T-helper 2 cell treated with Interferon-gamma antibody and Interleukin-4, amounts not matched to agents 5 μg/mL and 100 μg/mL, for 36 hours (primary cell): ENCODE measurements at places on chromosomes 13 and 19.

GRCh38 chr19:3094601-3095440, 659 bp downstream of the GNA11 start:
- no peak for DNase-seq

- no peak for DNase-seq
Measured at GRCh38 chr13:31011901-31012654, 79.6 kb downstream of the TEX26 start.

DNA sequence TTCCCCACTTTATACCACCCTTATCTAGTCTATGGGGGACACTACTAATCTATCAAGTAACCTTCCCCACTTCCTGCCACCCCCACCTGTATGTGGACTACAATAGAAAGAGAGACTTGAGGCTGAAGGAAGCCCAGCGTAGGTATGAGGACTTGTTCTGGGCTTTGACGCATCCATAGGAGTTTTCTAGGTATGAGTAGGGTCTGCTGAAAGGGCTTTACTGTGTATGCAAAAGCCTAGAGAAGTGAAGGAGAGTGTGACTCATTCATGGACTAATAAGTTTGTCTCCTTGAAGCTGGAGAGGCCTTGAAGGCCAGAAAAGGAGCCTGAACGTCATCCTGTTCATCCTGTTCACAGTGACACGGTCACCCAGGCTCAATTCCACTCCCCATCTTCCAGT, 21.8 kb downstream of the TINCR start:
- no peak for DNase-seq

- no peak for DNase-seq
Measured at GRCh38 chr13:32253911-32254399, 61.2 kb downstream of the ZAR1L start.

GRCh38 chr13:28825379-28825778, 5.2 kb downstream of the MTUS2 start:
- DNase-seq, result no peak

DNA sequence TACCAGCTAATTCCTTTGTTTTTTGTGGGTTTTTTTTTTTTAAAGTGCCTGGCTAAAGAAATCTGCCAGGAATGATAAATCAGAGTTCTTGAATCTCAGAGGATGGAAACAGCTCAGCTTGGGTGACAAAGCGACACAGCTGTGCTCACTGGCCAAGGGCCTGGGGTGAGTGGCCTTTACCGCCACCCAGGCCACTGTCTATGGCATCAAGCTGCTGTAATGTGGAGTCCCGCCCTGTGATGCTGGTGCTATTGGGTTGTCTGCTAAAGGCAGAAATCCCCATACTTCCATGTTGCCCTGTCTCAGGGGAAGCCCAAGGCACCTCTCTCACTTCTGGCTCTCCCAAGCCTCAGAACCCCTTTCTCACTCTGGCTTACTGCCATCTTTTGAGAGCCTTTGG, 82.6 kb upstream of the FARP1 start:
- DNase-seq, result no peak

- DNase-seq, result no peak
Measured at GRCh38 chr13:64347664-64348063, 2882.5 kb downstream of the PCDH9 start.

- no peak for DNase-seq
Measured at GRCh38 chr19:18895824-18896341, at the start of gene CERS1. CERS1 (minus strand) TSS chr19:18896158; CDS start chr19:18896072, 86 bp downstream.

DNA sequence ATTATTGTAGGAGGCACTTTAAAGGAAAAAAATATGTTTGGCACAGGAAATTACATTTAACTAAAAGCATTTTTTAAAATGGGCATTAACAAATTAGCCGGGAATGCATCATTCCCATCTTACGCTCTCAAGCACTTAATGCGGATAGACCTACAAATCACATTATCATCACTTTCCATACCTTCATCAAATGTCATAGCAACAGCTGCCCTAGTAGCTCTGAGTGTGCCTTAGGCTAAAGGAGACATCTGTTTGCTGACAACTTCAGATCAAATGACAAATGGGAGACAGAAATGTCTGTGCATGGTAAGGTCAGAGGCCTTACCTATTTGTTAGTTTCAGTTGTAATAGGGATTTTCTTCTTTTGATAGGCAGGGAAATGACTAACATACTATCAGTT, 773.2 kb upstream of the SLC10A2 start:
- no peak for DNase-seq

GRCh38 chr13:79831556-79831955, 350.6 kb downstream of the NDFIP2 start:
- DNase-seq, result no peak

DNA sequence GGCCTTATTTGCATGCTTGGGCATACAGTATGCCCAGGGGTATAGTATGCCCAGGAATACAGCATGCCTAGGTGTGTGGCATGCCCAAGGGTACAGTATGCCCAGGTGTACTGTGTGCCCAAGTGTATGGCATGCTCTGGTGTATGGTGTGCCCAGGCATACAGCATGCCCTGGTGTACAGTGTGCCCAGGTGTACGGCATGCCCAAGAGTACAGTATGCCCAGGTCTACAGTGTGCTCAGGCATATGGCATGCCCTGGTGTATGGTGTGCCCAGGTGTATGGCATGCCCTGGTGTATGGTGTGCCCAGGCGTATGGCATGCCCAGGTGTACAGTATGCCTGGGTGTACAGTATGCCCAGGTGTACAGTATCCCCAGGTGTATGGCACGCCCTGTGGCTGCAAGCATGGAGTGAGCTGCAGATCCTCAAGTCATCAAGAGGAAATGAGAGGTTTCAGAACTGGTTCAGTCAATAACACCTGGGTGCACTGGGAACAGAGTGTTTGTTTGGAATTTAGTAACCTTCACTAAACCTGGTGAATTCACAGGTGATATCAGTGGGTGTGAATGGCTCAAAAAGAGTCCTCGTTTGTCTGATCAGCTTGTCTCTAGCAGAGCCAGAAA, 7.8 kb upstream of the C13orf42 start:
- no peak for DNase-seq

DNA sequence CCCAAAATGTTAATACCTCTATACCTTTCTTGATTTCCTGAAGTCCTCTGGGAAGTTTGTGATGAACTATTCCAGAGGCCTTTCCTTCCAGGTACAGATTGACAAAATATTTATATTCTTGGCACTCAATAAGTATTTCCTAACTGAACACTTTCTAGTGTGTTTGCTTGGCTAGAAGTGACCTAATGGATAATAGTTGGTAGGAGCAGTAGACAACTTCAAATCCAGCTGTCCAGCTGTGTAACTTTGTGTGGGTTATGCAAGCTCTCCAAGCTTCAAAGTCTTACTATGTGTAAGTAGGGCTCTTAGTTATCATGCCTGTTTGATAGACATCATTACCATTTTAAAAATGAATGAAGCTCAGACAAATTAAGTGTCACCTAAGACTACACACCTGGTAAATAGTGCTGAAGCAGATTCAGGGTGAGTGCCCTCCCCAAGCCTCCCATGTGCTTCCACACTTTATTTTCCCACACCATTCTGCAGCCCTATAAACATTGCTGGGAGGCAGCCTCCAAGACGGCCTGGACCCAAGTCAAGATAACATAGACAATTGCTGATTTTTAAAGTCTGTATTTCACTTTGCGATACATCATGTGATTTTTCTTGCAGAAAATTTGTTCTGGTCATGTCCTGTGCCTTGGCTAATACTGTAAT, 196.6 kb downstream of the NALCN start:
- no peak for DNase-seq

DNA sequence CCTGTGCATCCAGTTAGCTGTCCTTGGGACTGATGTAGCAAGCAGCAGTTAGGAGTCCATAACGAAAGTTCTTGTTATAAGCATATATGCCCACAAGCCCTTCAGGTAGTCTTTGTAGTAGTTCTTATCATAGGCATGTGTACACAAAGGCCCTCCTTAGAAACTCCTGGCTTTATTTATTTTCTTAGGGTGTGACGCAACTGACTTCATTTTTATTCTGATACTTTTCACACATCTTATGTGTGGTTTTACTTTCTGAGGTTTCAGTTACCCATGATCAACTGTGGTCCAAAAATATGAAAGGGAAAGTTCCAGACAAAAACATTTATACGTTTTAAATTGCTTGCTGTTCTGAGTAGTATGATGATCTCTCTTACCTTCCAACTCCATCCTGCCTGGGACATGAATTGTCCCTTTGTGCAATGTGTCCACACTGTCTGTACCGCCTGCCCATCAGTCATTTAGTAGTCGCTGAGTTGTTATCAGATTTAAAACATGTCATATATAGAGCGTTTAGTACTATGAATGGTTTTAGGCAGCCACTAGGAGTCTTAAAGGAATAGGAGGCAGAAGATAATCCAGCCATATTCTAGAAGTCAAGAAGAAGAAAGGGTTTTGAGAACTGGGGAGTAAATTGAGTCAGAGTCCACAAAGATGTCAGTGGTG, 19.4 kb downstream of the GPC5 start:
- no peak for DNase-seq

DNA sequence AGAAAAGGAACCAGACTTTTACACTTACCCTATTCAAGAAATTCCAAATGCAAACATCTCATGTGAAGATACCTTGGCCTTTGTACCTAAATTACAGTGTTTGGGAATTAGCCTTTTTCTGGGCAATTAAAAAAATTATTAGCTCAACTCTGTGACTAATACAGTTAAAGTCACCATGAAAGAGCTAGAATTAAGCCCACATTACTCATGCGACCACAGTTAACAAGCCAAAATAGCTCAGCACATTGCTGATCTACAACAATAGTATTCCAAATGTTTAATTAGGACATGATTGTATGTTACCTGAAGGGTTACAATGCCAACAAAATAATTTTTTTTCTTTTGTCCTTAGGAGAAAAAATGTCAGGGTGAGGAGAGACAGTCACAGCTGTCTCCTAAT, 263.6 kb upstream of the GPC6 start:
- no peak for DNase-seq

DNA sequence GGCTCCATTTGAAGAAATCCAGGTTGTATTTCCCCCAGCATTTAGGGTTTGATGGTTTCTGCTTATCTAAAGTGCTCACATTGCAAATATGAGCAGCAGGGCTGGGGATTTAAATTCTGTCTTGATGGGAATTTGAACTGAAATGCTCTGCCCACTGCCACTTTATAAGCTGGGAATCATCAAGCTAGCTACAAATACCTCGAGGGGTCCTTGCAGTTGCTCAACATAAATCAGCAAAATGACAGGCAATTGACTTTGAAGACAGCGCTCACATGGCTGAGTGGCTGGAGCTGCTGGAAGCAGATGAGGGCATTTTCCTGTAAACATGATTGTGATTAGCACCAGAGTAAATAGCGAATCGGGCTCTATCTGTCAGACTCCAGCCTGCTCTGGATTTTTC, 39.4 kb upstream of the MEDAG start:
- DNase-seq, result no peak

GRCh38 chr19:49119411-49120324, at the start of gene PPFIA3:
PPFIA3 (plus strand) TSS chr19:49119544; CDS start chr19:49127874, 8,330 bp downstream.
- DNase-seq, result no peak

GRCh38 chr13:110914081-110914330, 863 bp downstream of the ANKRD10 start:
- DNase-seq, result no peak
